Esophagus squamous epithelium (tissue), 5 donors: ENCODE measurements at places on chromosomes 2 and 18.

DNA sequence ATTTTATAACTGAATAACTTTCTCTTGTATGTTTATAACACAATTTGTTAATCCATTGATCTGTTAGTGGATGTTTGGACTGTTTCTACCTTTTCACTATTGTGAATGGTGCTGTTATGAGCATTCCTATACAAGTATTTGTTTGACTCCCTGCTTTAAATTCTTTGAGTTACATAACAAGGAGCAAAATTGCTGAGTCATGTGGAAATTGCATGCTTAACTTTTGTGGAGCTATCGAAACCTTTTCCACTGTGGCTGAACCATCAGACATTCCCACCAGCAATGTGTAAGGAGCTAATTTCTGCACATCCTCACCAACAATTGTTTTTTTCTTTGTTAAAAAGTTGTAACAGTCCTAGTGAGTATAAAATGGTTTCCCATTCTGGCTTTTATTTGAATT, 415.5 kb downstream of the CBLN2 start:
- no peak for DNase-seq

- no peak for DNase-seq
Measured at GRCh38 chr2:53787614-53788289, 908 bp downstream of the ERLEC1 start.

GRCh38 chr2:26574900-26575560, 66.1 kb downstream of the CIB4 start:
- no peak for DNase-seq

DNA sequence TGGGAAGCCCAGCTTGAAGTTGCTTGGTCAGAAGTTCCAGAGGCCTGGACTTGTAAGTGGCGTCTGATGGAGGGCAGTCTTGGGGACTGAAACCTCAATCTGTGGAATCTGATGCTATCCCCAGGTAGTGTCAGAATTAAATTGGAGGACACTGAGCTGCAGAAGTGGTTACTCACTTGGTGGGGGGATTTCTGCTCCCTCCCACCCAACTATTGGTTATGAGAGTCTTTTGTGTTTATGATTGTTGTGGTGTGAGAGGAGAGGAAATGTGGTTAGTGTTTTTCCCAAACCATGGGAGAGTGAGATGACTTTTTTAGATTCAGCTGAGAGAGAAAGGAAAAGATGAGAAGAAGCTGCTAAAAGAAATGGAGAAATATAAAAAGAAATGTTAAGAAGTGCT, 12.8 kb downstream of the ZBTB14 start:
- no peak for DNase-seq

DNA sequence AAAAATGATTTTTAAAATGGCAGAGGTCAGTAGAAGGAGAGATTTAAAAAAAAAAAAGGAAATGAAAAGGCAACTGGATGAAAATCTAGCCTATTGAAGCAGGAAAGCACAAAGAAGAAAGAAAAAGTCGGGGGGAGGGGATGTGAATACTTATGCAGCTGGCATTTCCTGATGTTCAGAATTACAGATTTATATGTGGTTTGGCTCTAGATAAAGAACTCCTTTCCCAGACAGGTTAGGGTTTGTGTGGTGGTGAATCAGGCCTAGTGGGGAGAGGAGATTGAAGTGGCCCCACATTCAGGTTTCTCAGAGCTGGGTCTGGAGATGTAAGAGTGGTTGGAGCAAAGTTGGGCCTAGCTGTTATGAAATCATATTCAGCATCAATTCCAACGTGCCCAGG, 394.4 kb downstream of the FIGN start:
- no peak for DNase-seq

DNA sequence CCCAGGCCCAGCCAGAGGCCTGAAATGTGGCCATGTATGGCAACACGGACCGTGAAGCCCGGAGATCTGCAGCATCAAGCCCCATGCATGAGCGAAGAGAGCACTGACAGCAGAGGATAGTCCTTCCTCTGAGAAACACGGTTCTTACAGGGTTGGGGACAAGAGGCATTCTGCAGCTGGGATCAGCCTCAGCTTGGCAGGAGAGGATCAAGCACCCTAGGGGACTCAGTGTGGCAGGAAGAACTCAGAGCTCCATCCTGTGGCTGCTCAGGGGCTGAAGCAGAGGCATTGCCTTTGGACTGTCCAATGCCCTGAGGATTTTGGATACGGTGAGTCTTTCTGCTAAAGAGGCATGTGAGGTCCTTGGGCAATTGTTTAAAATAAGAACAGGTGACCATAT, 368.7 kb downstream of the ZNF516 start:
- no peak for DNase-seq

GRCh38 chr18:74454279-74454751, 2.8 kb downstream of the DIPK1C start:
- no peak for DNase-seq

GRCh38 chr2:18910843-18911242, 321.5 kb upstream of the NT5C1B start:
- DNase-seq: no peak

- no peak for DNase-seq
Measured at GRCh38 chr18:38982072-38982471, 1416.5 kb upstream of the CELF4 start.

DNA sequence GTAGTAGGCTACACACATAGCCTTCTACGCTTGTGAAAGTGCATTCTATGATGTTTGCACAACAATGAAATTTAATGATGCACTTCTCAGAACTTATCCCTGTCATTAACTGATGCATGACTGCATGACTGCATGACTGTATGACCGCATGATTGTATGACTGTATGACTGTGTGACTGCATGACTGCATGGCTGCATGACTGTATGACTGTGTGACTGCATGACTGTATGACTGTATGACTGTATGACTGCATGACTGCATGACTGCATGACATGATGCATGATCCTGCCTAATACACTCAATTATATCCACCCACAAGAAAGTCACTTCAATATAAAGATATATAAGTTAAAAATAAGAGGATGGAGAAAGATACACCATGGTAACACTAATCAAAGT, 365.4 kb upstream of the FSIP2 start:
- DNase-seq: no peak

- no peak for DNase-seq
Measured at GRCh38 chr2:45918463-45919159, 267.1 kb downstream of the PRKCE start.

- no peak for DNase-seq
Measured at GRCh38 chr18:59820663-59821062, 79.1 kb upstream of the PMAIP1 start.

GRCh38 chr2:143503280-143503679, 374.1 kb downstream of the ARHGAP15 start:
- DNase-seq: no peak

GRCh38 chr18:50775726-50776125, 44.1 kb downstream of the MRO start:
- DNase-seq: no peak

DNA sequence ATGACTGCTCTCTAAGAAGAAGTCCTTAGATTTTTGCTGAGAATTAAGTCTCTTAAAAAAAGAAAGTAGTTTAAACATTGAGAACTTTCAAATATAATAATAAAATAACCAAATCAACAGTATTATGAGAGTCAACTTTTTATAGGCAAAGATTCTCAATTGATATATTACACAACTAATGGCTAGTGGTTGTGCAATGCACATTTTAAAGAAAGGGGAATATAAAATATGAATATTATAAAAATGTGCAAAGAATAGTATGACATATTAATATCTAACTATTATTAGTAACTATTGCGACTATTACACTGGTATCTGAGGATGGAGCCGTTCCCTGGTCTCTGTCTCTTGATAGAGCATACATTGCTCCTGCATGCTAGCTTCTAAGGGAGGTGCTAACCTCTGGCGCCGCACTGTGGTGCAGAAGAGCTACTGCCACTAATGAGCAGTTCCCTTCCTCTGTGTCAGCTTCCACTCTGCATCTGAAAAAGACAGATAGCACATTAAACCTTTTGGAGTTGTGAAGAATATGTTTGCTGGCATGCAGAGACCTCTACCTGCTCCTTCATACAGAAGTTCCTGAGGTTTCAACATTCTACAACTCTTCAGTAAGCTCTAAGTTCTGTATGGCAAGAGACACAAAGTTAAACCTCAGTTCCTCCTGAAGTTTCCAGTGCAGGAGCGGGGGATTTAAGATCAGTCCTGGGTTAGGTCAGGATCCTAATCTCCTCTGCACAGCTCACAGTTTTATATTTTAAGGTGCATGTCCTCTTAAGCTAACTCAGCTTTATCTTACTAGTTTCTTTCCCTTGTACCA, 3.5 kb upstream of the SLC9A2 start:
- DNase-seq: no peak

- DNase-seq: no peak
Measured at GRCh38 chr2:60486551-60486950, 66.9 kb downstream of the BCL11A start.

GRCh38 chr2:206561962-206562361, 80.3 kb upstream of the FAM237A start:
- no peak for DNase-seq

DNA sequence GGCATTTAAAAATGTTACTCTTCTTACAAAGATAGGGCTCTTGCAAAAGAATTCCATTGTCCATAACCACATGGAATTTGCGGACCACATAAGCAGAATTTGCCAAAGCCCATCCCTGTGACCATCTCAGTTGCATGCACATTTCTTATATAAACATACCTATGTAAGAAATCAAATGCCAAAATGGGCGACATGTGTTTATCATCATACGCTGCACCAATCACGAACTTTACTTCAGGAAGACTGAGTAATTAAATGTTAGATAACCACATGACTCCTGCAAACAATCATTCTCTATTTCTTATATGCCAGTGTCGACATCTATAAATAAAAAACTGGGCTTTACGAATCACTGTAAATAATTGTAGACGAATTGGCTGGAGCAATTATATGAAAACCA, 186.1 kb upstream of the RBMS1 start:
- DNase-seq: no peak

DNA sequence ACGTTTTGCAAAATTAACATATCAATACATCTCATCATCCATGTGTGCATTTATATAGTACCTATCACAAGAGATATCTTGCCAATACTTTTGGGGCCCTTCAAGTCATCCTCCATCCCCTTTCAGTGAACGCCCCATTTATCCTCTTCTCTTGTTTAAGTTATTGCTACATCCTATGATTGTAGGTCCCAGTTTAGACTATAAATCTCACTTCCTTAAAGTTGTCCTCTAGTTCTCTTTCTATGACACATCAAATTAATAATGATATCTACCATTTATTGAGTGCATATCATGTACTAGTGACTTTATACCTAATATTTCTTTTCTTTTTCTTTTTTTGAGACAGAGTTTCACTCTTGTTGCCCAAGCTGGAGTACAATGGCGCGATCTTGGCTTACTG, 28.8 kb upstream of the FBXO11 start:
- DNase-seq: no peak

- DNase-seq: no peak
Measured at GRCh38 chr2:86223140-86223926, 24.1 kb downstream of the MRPL35 start.

DNA sequence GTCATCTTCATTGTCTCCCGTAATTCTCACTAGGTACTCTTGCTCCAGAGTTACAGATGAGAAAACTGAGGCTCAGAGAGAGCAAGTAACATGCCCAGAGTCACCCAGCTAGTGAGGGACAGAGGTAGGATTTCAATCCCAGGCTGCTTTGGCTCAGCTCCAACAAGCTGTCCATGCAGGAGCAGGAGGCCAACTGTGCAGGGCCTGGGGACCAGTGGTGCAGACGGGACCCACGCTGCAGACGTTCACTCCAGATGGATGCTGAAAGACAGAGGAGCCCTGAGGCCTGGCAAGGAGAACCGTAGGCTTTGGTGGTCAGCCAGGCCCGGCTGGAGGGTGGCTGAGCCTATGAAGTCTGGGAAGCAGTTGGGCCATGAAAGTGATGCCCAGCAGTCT, 102.6 kb downstream of the MCFD2 start:
- DNase-seq: no peak

DNA sequence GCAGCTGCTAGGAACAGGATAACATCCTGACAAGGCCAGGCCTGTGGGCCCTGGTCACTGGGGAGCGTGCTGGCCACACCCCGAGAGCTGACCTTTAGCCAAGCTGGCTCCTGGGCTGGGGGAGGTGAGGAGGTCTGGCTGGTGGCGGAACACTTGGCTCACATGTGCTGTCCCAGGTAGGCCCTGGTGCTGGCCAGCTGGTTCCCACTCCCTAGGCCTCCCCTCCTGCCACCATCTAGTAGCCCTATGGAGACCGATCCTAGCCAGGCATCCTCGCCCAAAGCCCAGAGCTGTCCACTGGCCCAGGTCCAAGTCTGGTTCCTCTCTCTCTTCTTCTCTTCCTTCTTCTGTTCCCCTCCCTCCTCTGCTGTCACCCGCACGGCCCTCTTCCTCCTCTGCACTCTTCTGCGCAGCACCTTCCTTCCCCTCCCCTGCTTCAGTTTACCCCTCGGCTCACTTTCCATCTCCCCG, 52.4 kb downstream of the TNS1 start:
- DNase-seq: no peak

- DNase-seq: no peak
Measured at GRCh38 chr2:168024459-168024858, 222.9 kb downstream of the STK39 start.

GRCh38 chr2:98533547-98533946, 74.8 kb downstream of the COA5 start:
- no peak for DNase-seq

DNA sequence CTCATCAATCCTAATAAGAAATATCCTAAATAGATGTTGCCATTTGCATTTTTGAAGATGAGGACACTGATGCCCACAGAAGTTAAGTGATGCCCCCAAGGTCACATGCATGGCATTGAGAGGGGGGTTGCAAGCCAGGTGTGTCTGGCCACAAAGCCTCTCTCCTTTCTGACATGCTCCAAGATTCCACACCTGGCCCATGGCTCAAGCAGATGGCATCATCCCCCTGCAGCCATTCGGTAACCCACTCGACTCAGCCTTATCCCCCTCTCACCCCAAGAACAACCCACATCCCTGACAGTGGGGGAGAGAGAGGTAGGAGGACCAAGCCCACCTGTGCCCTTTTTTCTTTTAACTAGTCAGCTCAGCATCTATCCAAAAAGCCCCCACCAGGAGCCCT, 16.5 kb upstream of the TEX51 start:
- DNase-seq: no peak

- DNase-seq: no peak
Measured at GRCh38 chr18:4433717-4434116, 21.4 kb downstream of the DLGAP1 start.

- DNase-seq: no peak
Measured at GRCh38 chr18:48913201-48913600, 37.6 kb downstream of the SMAD7 start.

DNA sequence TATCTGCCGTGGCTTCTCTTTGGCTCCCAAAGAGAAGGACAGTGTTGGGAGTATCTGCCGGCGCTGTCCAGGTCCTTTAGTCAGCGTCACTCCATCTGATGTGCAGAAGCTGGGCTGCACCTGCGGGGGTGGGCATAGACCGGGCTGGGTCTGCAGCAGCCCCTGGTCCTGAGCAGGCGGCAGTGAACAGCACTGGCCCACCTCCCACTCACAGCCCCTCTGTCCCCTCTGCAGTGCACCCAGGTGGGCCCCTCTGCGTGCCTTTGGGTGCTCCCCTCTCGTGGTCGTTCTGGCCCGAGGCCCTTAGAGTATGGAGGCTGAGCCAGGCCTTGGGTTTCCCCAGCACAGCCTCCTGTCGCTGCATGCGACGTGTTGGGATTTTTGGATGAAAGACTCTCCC, 95.7 kb downstream of the USP40 start:
- DNase-seq: no peak
